ENCODE measurements at places on chromosomes 1 and 21. TPM values are rescaled to one million over a fixed set of nuclear protein-coding genes. Genes with fewer than 3 reads are reported as not detected.

GRCh38 chr1:59089922-59090457, 206.9 kb upstream of the FGGY start:
- no peak for DNase-seq

Gene SPATA1
- total RNA-seq = 0.81 TPM

Gene SPATA46
- not detected for total RNA-seq

Gene S1PR1
- total RNA-seq = 50.9 TPM

DNA sequence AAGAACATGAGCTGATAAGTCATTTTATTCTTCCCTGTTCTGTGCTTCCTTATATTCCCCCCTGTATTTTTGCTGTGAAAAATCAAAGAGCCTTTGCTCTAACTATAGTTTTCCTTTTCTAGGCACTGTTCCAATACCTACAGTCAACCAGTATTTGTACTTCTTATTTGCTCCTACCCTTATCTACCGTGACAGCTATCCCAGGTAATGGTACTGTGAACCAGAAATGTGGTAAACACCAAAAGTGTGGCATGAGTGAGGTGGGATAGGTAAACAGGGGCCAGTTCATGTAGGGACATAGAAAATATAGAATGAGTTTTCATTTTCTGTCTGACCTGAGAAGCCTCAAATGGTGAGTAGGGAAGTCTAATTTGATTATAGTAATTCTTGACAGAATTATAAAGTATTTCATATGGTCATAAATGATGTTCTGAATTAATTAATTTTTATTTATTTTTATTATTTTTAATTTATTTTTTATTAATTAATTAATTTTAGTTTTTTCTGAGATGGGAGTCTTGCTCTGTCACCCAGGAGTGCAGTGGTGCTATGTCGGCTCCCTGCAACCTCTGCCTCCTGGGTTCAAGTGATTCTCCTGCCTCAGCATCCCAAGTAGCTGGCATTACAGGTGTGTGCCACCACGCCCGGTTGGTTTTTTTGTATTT, 22.9 kb upstream of the AXDND1 start:
- DNase-seq = no peak

DNA sequence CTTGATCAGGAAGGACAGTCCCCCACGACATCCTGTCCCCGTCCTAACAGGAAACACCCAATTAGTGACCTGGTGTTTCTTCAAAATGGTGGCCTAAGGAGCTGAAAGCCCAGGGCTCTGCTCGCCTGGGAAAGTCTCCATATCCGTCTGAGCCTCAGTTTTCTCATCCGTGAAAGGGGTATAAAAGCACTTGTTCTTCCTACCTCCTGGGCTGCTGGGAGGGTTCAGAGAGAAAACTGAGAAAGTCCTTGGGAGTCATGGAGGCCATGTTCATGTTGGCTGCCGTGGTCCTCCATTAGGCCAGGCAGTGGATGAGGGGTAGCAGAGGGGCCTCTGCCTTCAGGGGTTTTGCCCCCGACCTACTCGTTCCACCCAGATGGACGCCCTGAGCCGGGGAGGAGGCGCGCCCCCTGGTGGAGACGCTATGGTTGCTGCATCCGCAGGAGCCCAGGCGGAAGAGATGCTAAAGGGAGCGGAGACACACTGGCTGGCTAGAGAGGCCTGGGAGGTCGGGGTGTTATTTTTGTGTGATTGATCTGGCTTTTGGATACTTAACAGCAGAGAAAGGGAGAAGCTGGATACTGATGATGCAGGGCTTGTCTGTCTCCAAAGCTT, 113.5 kb downstream of the PRDM2 start:
- peak; percentile 63 for DNase-seq

DNA sequence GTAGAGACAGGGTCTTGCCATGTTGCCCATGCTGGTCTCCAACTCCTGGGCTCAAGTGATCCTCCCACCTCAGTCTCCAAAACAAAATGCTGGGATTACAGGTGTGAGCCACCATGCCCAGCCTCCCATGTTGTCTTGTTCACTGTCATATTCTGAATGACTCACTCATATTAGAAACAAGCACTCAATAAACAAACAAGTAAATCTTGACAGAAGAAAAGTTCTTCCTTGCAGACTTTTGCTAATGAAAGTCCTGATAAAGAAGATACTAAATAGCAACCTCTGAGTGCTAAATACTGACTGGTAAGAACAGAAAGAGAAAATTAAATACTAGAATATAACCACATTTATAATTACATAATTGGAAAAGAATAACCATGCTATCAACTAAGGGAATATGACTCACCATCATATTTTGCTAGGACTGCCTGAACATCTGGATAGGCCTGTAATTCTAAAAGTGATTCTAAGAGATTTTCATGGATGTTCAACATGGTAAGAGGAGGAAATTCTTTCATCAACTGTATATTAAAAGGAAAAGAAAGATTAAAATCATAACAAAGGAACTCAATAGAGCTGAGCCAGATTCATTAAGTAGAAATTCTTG, 37.3 kb downstream of the ST7L start:
- DNase-seq = no peak

- DNase-seq = no peak
Observed at GRCh38 chr1:154578058-154578418, 10.5 kb downstream of the CHRNB2 start.

DNA sequence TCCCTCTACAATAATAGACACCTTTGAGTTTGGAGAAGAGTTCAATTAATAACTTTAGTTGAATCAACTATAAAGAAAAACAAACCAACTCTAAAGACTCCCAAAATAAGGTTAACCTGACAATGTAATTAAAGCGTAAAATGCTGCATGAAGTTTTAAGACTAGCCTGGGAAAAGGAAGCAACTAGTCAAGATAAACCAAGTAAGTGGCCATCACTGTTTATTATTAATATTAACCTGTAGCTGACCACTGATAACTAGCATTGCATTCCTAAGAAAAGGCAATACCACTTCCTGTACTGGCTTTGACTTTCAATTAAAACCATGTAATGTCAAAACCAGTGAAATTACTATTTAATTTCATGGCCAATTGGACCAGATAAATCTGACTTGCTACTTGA, 3.0 kb downstream of the PPP1R15B start:
- DNase-seq = no peak

DNA sequence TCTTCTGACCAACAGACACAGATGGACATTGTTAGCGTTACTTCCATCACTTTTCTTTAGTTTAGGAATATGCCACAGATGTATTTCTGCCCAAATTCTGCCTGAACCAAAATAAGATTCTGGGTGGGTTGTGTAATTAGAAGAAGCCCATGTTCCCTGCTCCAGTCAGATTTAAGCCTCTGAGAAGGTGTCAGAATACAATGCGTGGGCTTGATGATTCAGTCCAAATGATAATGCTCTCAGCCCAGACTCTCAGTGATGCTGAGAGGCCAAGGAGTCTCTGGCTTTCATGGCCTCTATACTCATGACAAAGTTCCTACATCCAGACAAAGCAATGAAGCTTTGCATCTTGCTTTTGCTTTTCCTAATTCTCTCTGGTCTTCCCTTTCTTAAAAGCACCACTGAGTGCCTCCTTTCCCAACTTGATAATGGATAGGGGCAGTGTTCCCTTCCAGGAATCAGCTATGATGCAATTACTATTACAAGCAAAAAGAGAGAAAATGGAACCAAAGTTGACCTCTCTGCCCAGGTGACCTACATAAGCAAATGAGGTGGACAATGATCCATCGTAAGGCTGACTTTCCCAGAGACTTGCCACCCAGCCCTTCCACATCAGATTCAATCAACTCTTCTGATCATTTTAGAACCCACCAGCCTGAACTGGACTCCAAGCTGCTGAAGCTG, 8.8 kb downstream of the SEC16B start:
- DNase-seq = no peak

Gene CD1E
- not detected for total RNA-seq

GRCh38 chr1:47771751-47772150, 225.4 kb downstream of the TRABD2B start:
- no peak for DNase-seq

Gene CFHR4
- not detected for total RNA-seq

Gene PRKAA2
- total RNA-seq = 77.2 TPM

- no peak for DNase-seq
Observed at GRCh38 chr21:35504277-35504676, 455.2 kb upstream of the RUNX1 start.

Gene USH2A
- total RNA-seq = 2.7 TPM

Data from Right ventricle myocardium superior (tissue), 1 donor.